ENCODE measurements at places on chromosomes 12 and 14.

- DNase-seq = no peak
Measured at GRCh38 chr14:24634158-24634557, at the start of gene GZMB. Gene GZMB (minus strand): TSS chr14:24634190. CDS start chr14:24634160, 30 bp downstream.

DNA sequence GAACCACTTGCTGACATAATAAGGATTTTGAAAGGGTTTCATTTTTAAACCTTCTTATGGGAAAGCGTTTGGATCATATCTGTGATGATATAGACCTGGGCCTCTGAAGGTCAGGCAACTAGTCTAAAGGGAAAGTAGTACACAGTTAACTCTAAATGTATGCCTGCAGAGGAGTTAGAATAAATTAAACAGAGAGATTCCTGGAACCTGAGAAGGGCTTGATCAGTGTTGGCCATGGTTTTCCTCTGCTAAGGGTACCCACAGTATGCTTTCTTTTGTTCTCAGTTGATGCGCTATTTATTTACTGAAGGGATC is 14.4 kb upstream of the POLR3B start:
- no peak for DNase-seq

GRCh38 chr12:111034083-111034885 is 113.9 kb upstream of the MYL2 start:
- no peak for DNase-seq

DNA sequence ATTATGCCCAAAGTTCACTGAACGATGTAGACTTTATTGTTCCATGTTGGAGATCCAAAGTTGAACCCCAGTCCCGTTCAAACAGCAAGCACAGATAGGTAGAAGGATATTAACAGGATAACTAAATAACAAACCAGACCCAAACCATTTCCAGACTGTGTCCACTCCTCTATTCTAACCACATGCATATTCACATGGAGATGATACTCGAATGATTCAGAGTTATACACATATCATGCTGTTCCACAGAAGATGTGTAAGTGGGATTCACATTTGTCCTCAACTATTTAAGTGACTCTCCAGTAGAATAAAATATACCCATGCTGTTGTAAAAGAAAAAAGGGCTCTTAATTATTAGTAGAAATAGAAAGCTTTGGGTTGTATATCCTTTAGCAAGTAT is 185.9 kb downstream of the ITPR2 start:
- no peak for DNase-seq

GRCh38 chr12:107296681-107297089 is 203.3 kb upstream of the CRY1 start:
- no peak for DNase-seq

DNA sequence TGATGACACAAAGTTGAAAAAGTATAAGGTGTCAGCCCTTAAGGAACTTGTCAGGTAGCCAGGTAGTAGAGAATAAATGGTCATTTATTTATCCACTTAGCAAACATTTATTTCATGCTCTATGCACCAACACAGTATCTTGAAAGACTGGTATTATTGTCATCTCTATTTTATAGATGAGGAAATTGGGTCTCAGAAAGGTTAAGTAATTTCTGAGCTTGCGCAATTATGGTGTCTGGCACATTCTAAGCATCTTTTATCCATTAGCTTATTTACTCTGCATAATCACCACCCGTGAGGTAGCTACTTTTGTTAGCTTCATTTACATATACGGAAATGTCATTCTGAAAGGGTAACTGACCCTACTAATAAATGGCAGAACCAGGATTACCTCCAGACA is 2.5 kb upstream of the UTP20 start:
- no peak for DNase-seq

GRCh38 chr14:50599700-50600444 is 39.9 kb downstream of the ATL1 start:
- no peak for DNase-seq

- DNase-seq = no peak
Measured at GRCh38 chr14:68106456-68106855, 286.9 kb downstream of the RAD51B start.

- DNase-seq = no peak
Measured at GRCh38 chr14:103318750-103319419, 15.2 kb upstream of the EIF5 start.

DNA sequence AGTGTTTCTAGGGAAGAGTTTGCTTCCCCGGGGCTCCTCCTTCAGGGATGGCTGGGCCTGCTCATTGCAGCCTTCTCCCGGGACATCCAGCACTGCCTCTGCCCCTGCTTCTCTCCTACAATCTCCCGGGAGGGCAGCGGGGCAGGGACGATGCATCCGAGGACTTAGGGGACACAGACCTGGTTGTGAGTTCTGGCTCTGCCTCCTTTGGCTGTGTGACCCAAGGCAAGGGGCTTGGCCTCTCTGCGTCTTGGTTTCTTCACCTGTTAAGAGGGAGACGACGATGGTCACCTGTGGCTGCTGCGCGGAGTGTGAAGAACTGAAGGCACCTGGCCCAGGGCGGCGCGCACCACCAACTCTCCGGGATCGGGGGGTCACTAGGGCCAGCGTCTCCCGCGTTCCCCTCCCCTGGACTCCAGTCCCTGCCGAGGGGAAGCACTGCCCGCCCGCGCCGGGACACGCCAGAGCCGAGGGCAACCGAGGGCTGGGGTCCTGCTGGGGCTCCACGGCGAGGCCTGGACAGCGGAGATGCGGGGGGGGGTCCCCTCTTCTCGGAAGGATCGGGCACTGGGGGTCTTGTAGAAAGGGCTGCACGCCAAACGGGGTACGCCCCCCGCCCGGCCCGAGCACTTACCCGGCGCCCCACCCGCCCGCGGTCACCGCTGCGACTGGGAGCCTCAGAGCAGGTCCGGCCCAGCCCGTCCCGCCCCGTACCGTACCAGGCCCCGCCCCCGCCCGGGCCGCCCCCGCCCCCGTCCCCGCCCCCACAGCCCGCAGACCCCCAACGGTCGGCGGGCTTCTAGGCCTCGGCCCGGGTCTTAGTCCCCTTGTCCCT is at the start of gene HVCN1:
Gene HVCN1, minus strand, starts transcription at position 670 of the 835 bp plus-strand sequence. CDS start 5,870 bp downstream, outside the sequence.
- no peak for DNase-seq

Measured in stimulated activated CD4-positive, alpha-beta T cell treated with anti-CD3 and anti-CD28 coated beads, Interleukin-1b, Interleukin-23, amount 100 ng/mL, for 1 hour (primary cell).